Stimulated activated CD8-positive, alpha-beta memory T cell treated with anti-CD3 and anti-CD28 coated beads, Interleukin-4, amount 100 ng/mL, for 4 hours (primary cell): ENCODE measurements at places on chromosomes 12 and 14.

DNA sequence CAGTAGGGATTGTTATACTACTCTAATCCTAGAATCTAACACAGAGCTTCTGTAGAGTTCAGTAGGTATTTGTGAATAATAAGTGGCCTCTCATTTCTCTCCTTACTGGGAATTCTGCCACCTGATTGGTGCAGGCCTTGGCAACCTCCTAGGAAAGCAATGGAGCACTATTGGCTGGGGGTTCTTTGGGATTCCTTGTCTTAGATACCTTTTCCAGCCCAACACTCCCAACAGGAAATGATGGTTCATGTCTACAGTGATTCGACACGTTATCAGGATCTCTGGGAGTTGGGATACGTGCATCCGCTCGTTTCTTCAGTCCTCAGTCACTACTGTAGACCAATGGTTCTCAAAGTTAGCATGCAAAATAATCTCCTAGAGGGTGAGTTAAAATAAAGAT is 67.4 kb downstream of the ELK3 start:
- DNase-seq: no peak

GRCh38 chr12:42741771-42742510 is 152.4 kb upstream of the PRICKLE1 start:
- no peak for DNase-seq

GRCh38 chr14:33692762-33693161 is 258.1 kb downstream of the EGLN3 start:
- DNase-seq: no peak

DNA sequence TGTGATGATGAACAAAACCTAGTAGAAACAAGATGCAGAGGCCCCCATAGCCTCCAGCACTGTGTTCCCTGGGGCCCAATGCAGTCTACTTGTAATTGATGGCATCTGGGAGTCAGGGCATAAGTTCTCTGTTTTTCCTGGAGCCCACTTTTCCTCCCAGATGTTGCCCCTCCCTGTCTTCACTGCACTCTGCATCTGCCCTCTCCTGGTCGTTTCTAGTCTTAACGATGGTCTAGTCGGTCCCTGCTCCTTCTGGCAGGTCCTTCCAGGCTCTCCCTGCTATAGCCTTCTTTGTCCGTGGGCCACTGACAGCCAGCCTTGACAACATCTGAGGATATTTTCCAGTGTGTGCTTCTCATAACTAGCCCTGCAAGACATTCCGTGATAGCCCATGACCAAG is 208.3 kb downstream of the GXYLT1 start:
- no peak for DNase-seq

DNA sequence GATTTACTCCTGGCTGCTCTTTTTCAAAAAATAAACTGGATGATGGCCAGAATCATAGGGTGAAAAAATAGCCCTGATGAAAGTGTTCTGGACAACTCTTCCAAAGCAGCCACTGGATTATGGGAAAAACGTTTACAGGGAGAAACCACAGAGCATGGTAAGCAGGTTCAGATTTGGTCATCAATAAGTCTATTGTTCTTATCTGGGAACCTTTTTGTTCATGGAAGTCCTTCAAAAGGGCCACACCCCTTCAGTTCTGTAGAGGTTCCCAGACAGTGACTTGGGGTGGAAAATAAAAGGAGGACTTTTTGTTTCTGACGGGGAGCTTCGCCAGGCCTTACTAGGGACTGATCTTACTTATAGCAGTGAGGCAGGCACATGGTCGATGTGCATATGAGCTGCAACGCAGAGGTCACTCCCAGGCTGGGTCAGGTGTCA is 117.4 kb upstream of the SLC38A2 start:
- DNase-seq: no peak

DNA sequence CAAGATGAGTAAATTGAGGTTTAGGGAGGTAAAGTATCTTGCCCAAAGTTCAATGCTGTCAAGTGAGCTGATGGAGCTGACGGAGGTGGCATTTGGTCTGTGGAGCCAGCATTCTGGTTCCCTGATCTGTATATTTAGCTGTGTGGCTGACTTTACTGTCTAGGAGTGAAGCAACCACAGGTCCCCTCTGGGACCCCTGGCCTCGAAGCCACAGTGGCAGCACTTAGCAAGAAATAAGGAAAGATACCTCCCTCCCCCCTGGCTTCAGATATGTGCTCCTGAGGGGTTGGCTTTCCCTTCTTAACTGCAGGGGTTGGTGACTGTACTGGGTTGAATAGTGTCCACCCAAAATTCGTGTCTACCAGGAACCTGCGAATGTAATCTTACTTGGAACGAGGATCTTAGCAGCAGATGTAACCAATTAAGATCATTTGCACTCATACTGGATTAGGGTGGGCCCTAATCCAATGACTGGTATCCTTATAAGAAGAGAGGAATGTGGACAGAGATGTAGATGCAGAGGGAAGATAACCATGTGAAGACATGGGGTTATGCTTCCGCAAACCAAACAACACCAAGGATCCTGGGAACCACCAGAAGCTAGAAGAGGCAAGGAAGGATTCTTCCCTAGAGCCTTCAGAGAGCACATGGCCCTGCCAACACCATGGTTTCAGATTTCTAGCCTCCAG is 2.0 kb upstream of the ACVR1B start:
- no peak for DNase-seq

GRCh38 chr14:31084385-31084784 is 58.2 kb upstream of the STRN3 start:
- no peak for DNase-seq

DNA sequence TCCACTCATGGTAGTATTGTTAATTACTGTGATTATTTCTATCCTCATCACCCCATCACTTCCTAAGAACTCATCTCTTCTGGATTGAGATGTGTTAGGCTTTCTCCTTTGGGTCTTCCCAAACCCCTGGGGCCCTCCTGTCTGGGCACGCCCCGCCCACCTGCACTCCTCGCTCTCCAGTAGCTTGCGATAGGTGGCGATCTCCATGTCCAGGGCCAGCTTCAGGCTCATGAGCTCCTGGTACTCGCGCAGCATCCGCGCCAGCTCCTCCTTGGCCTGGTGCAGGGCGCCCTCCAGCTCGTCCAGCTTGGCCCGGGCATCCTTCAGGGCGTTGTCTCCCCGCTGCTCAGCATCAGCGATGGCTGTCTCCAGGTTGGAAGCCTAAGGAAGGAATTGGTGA is 6.8 kb downstream of the KRT71 start:
- DNase-seq: no peak

DNA sequence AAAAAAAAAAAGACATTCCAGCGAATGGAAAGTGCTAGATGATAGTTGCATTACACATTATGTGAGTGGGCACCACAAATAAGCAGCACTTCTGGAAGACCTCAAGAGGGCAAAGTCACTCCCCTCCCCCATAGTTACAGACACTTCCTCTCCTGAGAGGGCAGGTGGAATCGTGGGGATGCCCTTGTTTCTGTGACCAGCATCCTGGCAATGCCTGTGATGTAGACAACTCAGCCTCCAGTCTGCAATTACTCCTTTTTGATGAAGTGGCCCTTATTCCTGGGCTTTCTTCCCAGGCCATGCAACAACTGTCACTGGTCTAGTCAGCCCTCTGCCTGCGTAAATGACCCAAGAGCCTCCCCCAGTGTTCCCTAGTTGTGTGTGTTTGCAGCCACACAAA is 104.8 kb downstream of the VRK1 start:
- DNase-seq: no peak

GRCh38 chr12:42679466-42679865 is 89.9 kb upstream of the PRICKLE1 start:
- no peak for DNase-seq

DNA sequence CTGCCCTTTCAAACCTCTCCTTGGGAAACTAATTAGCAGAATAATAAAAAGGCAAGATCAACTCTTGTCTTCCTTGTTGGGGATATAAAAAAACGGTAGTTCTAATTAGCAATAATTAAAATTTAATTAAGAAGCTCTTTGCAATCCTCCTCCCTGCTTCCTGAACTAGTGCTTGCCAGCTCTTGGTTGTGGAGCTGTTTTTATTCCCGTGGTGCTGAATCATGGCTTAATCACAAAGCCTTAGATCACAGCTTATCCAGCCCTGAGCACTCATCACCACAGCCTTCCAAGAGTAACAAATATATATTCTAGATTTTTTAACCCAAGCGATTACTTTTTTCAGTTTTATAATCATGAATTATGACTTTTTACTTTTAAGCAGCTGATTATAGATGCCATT is 63.2 kb upstream of the INSM2 start:
- DNase-seq: no peak

DNA sequence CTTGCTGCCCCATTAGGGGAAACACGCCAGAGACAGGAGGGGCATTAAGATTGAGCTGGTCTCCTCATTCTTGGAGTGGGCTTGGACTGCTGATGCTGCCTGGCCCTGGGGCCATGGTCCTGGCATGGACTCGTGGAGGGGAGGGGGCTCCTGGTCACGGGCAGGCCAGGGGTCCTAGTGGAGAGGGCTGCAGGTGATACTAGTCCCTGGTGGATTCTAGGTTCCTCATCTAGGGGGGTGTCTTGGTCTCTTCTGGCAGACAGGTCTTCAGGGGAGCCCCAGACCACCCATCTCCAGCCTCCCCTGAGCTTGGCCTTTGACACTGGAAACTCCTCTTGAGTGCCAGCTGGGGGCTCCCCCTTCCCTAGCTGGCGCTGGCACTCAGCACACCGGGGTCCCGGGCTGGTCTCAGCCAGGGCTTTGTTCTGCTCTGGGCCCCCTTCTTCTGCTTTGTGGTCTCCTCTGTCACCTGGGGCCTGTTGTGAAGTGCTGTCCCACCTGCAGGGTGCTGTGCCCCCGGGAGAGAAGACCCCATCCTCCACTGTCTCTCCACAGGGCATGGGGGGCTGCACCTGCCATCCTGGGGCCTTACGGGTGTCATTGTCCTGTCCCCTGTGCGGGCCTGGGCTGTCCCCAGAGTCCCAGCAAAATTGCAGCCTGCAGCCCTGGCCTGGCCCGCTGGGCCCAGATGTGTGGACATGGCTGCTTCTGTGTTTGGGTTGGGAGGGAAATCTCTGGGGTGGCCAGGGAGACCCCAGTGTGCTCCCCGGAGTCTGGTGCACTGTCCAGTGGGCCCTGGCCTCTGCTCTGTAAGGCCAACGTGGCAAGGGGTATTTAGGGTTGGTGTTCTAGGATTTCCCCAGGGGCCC is 2.3 kb downstream of the KIF26A start:
- no peak for DNase-seq

- DNase-seq: no peak
Observed at GRCh38 chr14:95480109-95480886, 36.2 kb downstream of the SYNE3 start.

GRCh38 chr14:93044121-93044520 is 71.6 kb downstream of the ITPK1 start:
- no peak for DNase-seq

GRCh38 chr12:7289743-7290142 is 14.1 kb upstream of the ACSM4 start:
- no peak for DNase-seq

DNA sequence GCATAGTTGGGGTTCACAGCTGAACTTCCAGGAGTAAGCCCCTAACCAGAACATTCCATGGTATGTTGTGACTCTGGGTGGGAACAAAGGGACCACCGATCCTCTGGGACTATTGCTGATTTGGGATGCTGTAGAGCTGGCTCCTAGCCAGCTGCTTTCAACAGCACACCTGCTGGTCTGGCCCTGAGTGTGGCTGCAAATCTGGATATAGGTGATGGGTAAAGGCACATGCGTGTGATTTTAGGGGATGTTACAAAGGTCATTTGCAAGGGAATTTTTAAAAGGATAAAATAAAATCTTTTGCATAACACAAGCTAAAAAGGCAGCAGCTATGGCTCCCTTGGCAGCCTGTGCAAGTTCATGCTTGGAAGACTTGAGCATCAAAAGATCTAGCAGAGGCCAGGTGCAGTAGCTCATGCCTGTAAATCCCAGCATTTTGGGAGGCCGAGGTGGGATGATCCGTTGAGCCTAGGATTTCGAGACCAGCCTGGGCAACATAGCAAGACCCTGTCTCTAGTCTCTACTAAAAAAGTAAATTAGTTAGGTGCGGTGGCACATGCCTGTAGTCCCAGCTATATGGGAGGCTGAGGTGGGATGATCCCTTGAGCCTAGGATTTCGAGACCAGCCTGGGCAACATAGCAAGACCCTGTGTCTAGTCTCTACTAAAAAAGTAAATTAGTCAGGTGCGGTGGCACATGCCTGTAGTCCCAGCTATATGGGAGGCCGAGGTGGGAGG is 1.6 kb downstream of the ALDH2 start:
- no peak for DNase-seq

DNA sequence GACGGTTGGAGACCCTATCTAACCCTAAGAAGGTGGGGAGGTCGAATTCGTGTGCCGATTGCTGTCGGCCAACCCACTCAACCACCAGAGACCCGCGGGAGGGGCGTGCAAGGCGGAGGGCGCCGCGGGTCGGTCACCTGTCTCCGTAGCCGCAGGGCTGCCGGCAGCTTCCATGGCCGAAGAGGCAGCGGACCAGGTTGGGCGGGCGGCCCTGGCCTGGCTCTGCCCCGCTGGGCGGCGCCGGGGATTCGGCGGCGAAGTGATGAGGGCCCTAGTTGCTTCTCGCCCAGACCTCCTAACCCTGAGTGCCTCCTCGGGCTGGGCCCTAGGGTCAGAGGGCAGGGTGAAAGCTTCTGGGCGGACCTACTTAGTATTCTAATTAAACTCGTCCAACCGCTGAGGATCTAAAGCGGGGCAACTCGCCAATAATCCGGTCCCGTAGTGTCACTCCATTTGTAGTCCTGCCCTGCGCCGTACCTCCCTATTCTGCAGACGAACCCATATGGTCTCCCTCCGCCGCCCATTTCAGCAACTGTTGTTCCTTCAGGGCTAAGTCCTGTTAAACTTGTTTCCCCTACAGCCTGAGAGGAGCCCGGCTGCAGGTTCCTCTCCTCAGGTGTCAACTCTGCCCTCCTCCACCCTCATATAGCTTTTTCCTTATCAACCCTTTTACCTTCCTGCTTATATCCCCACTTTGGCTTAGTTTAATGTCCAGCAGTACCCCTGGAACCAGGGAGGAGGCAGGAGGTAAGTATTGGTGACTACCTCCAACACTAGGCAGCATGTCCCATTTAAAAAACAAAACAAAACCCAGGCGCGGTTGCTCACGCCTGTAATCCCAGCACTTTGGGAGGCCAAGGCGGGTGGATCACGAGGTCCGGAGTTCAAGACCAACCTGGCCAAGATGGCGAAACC is at the start of gene PYM1:
TSS of gene PYM1 (minus strand) at position 307 of the 915 bp plus-strand sequence. CDS start at position 174, 133 bp downstream.
- peak; percentile 38 for DNase-seq

- DNase-seq: no peak
Observed at GRCh38 chr12:107468182-107468581, 217.4 kb upstream of the PWP1 start.

GRCh38 chr12:128829861-128830504 is 6.2 kb upstream of the SLC15A4 start:
- DNase-seq: no peak

- DNase-seq: peak; percentile 37
Observed at GRCh38 chr12:108803428-108804105, 53.8 kb downstream of the SSH1 start.
